ENCODE measurements at places on chromosomes 7 and 10.
A peak's percentile ranks its signal among the peaks of the same experiment; 100 is the strongest.

DNA sequence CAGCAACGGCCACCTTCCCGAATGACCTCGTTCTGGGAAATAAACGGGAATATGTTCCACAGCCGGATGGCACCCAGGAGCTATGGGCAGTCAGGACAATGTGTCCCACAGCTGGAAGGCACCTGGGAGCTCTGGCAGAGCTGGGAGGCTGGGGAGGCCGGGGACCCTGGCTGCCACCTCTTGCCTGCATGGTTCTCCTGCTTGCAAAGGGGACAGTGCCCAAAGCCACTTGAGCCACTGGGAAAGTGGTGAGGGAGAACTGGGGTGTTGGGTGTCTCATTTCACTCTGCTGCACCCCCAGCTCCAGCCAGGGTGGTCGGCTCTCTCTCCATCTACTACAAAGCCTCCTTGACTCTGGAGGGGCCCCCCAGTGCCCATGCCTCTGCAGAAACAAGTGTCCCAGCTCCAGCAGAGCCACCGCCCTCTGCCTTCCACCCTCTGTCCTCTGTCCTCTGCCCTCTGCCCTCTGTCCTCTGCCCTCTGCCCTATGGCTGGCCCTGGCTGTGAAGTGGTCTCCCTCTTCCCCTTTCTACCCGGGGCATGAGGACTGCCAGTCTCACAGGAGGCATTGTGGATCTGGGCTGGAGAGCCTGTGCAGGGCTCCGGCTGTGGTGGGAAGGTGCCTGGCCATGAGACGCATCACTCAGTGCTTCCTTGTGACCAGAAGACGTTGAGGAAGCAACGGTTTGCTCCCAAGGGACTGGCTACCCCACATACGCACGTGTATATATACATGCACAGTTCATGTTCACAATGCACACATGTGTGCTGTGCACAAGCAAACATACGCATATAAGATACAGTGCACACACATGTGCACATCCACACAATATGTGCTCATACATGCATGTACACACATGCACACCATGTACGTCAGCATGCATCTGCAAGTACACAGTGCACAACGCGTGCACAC, 21.5 kb upstream of the INPP5A start:
- DNase-seq: no peak

DNA sequence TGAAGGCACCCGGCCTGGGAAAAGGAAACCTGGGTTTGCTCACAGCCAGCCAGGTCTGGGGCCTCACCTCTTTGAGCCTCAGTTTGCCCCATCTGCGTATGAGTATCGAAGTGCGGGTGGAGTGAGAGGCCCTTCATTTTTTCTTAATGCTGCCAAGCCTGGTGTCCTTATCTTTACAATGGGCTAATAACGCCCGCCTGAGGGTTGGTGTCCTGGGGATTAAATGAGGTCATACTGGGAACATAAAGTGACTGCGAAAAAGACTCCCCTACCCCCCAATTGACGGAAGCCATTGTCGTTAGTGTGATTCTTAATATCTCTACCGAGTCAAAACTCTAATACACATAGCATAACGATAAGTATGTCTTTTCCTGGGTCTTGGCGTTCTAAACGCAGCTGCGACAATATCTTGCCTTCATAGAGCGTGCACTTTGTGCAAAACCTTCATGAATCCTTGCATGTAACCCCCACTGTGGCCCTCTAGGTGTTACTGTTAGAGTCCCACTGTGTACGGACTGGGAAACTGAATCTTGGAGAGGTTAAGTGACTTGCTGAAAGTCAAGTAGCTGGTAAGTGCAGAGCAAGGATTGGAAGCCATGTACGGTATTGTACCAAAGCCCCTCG, 11.4 kb upstream of the GRB10 start:
- no peak for DNase-seq

DNA sequence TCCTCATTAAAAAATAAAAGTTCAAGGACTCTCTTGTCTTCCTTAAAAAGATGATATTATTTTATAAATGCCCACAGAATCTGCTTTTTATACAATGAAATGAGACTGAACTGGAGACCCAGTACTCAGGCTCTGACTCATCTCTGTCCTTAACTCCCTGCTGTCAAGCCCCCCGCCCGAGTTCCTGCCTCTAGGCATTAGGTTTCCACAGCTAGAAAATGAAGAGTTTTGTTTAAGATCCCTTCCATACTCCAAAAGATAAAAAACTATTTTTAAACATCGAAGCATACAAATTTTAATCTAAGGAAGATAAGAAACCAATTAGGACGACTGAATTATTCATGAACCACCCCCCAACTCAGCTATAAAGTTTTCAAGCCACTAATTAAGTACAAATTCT, 97.7 kb upstream of the FEZF1 start:
- DNase-seq: no peak

- DNase-seq: peak; percentile 62
These were observed 26.8 kb downstream of the PRPF18 start for GRCh38 chr10:13613519-13613918.

- DNase-seq: peak; percentile 14
These were observed 26.9 kb downstream of the ASAH2 start for GRCh38 chr10:50224330-50224952.

DNA sequence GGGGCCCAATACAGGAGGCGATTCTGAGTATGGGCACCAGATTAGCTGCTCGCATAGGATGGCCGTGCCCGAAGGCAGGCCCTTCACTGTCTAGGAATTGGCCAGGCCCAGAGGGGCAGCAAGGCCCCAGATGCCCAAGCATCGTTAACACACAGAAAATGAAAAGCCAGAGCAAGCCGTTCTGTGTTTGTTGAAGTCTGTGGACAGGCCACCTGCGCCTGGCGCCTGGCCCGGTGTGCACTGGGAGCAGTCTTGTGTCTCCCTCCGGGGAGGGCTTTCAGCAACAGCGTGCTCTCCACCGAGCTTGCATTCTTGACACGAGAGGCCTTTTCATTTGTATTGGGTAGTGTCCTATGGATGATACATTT, 34.5 kb upstream of the TTYH3 start:
- DNase-seq: no peak

GRCh38 chr10:97074256-97075145, 111.3 kb downstream of the SLIT1 start:
- DNase-seq: peak; percentile 50

- no peak for DNase-seq
These were observed 7.1 kb downstream of the TBX20 start for GRCh38 chr7:35246819-35247218.

DNA sequence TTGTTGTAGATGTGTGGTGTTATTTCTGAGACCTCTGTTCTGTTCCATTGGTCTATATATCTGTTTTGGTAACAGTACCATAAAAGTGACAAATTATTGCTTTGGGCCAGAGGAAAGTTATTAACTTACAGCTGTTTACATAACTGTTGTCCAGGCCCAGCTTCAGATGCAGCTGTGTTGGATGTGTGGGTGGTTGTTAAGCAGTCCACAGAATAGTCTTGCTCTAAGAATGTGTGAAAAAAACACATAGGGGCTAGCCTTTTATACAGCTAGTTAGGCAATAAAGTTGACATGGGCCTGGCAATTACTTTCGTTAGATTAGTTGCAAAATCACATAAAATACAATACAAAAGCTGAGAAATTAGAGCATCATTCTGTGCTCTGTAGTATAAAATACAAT, 31.9 kb downstream of the DLD start:
- no peak for DNase-seq

DNA sequence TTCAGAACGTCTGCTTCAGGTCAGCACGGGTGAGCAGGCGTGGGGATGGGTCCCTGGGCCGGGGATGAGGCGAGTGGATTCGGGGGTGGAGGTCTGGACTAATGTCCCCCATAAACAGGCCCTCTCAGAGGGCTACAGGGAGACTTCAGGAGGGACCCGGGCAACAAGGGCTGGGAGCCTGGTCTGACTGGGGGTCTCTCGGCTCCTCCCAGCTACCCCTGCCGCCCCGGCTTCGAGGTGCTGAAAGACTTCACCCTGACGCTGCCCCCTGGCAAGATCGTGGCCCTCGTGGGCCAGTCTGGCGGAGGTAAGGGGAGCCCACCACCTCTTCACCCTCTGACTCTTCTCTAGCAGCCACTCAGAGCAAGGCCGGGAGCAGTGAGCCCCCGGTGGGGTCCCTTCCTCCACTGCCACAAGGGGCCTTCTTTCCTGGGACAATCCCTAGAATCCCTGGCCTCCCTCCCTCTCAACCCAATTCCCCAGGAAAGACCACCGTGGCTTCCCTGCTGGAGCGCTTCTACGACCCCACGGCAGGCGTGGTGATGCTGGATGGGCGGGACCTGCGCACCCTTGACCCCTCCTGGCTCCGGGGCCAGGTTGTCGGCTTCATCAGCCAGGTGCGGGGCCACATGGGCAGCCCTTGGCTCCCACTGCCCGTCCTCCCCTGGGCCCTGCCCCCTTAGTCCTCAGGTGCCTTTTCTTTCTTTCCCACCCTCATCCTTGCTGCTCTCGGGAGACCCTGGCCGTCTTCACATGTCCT, 7.5 kb upstream of the ASIC3 start:
- no peak for DNase-seq

- peak; percentile 43 for DNase-seq
These were observed 55.4 kb upstream of the CDC14C start for GRCh38 chr7:48868916-48869315.

DNA sequence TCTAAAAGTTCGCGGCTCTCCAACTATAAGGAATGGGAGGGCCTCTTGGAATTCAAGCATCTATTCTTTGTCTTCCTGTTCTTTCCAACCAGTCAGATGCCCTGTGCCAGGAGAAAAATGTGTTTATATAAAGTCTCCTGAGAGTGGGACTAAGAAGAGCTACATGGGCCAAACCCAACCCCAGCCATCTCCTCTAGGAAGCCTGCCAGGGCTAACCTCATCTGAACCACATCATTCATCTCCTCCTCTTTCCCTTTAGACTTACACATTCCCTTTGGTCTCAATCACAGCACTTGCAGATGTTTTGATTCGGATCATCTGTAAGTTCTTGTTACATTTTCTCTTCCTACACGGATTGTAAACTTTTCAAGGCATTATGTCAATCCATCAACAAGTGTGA, 62.6 kb downstream of the DOCK4 start:
- DNase-seq: no peak

GRCh38 chr10:30671026-30671616, 41.6 kb upstream of the LYZL2 start:
- peak; percentile 73 for DNase-seq

GRCh38 chr10:103192451-103193106, 493 bp downstream of the NT5C2 start:
- DNase-seq: peak; percentile 69

- DNase-seq: no peak
These were observed 68.3 kb downstream of the PRKAG2 start for GRCh38 chr7:151808400-151809145.

- DNase-seq: no peak
These were observed 10.2 kb downstream of the KBTBD2 start for GRCh38 chr7:32881074-32881982.

- no peak for DNase-seq
These were observed 28.1 kb upstream of the UNCX start for GRCh38 chr7:1204460-1205140.

DNA sequence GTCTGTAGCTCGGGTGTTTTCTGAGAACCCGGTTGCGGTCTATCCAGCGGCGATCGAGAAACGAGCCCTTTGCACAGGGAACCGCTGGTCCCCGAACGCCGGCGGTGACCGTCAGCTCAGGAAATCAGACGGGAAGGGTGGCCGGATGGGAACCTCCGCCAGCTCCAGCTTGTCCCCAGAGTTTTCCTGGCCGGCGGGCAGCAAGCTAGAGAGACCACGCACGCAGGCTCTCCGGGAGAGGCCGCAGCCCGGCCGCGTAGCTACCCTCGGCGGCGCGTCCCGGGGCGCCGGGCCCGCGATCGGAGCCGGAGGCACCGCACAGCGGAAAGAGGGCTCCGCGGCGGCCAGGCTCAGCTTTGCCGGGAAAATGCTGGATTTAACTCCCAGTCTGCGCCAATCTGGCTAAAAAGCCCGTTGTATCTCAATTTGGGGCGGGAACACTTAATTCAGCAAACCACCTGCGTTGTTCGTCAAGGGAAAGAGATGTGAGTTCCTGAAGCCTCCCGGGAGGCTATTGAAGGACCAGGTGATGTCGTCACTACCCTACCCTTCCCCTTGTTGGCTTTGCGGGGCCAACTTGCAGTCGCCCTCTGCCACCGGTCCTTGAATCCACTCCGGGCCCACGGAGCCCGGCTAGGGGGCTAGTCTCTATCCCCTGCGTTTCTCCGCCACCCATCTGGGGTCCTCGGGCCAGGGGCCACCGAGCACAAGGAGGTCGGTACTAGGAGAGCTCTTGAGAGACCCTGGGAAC, 859 bp upstream of the CH25H start:
- DNase-seq: peak; percentile 48
